ENCODE measurements at places on chromosomes 5 and 9.
A peak's percentile ranks its signal among the peaks of the same experiment; 100 is the strongest.

DNA sequence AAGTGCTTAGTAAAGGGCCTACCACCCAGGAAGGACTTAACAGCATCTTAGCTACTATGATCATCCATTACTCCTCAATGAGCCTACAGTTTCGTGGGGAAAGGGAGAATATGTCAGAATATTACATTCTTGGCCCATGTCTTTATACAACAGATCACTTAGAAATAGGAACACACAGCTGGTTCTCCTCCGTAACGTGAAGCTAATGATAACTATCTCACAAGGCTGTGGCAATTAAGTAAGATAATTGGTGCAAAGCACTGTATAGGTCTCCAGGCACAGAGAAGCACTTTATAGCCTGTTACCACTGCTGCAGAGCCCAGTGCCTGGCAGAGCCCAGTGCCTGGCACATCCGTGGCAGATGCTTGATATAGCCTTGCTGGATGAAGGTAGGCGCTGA is 347.6 kb downstream of the SLIT3 start:
- no peak for DNase-seq

- peak; percentile 50 for DNase-seq
Observed at GRCh38 chr5:109688630-109688969, 1.1 kb upstream of the MAN2A1 start.

DNA sequence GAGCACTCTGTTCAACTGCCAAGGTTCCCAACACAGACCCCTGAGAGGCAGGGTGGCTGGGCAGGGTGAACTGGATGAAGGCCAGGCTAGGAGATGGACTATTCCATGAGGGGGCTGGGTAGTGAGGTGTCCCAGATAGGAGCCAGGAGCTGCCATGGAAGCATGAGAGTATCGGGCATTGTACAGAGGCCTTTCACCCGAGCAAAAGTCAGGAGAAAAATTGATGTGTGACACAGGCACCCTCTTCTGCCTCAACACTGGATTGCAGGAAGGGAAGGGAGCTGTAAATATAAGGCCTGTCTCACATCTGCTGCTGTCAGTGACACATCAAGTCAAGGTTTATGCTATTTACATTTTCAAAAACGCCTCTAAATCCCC is 74.6 kb downstream of the UBAP1 start:
- peak; percentile 75 for DNase-seq

- DNase-seq: peak; percentile 61
Observed at GRCh38 chr5:56669534-56670483, 145.5 kb upstream of the MAP3K1 start.

Measured in choroid plexus epithelial cell (primary cell).